ENCODE measurements at places on chromosomes 16 and 17.

DNA sequence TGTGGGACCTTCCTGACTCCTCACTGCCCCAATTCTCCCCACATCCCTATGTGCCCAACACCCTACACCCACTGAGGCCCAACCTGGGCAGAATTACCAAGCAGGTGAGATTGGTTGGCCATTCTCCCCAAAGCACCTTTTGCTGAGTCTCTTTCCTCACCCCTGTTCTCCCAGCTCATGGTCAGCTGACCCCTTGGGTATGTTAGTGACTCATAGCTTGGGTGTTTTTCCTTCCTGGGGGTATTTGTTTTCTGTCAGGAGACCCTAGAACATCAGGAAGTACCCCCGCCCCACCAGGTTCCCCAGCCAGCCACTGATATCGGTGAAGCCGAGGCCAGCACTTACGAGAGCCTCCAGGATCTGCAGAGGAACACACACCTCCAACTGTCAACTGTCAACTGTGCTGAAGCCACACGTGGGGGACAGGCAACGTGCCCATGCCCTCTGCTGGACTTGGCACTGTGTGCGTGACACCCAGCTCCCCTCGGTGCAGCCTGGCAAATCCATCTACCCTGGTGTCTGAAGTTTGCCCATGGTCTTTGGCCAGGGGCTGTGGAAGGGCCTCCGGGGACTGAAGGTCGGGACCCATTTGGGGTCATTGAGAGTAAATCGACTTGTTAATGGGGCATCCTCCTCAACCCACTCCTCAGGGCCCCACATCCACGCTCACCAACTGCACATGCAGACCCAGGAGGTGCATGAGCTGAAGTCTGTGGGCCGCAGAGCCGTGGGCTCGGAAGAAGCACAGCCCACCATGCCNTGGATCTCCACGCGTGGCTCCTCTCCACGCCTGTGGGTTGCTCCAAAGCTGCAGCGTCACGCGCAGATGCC, 53.1 kb downstream of the METRNL start:
- no peak for DNase-seq

GRCh38 chr17:7932483-7932891, 481 bp downstream of the CNTROB start:
- peak; percentile 17 for DNase-seq

GRCh38 chr17:7413346-7413985, 5.8 kb downstream of the NLGN2 start:
- no peak for DNase-seq

GRCh38 chr16:87201790-87202189, 115.4 kb downstream of the C16orf95 start:
- no peak for DNase-seq

DNA sequence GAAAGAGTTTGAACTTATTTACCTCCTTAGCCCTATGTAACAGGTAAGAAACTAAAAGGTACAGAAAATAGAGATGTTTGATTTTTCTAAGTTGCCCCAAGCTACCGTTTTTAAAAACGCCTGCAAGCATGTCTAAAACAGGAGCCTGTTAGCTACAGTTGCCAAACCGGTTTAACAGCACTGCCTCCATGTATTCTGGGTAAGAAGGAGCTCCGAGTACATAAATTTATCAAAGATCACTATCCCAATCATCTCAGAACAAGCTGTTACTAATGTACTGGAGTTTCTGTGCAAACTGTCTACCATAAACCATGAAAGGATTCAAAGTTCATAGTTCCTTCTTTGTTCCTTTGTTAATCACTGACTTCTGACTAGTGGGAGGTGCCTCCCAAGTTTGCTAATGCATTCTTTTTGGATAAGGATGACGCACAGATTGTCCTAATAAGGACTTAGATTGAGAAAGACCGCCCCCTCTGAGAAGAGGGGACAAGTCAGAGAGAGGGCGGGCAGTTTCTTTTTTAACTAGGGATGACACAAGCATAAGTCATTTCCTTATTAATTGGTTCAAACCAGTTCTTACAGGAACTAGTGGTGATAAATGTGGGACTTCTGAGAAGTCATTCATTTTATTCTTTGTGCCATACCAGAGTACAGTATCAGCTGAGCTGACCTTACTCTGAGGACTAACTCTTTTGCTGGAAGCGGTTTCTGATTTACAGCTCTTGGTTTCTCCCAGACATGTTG, 55.3 kb downstream of the TUBD1 start:
- peak; percentile 97 for DNase-seq

- no peak for DNase-seq
Observed at GRCh38 chr17:43722870-43723665, 35.5 kb downstream of the SOST start.
